ENCODE measurements at places on chromosomes 16 and 17.
A peak's percentile ranks its signal among the peaks of the same experiment; 100 is the strongest.

- DNase-seq = peak; percentile 12
Measured at GRCh38 chr16:89584768-89585549, 9.4 kb downstream of the CPNE7 start.

DNA sequence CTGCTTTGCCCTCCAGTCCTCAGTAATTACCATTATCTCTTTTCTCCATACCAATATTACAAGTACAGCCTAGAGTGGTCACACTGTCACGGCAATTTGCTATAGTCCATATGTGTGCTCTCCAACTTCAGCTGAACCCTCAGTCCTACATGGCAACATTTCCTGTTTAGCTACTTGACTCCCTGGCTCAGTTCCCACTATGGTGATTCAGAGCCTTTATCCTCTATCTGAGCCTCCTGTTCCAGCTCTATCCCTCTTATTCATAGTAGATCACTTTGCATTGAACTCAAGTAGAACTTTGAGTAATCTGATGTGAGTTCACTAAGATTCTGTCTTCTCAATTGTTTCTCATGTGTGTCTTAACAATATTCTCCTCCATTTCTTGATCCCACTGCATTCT, 43.7 kb upstream of the GOSR1 start:
- DNase-seq = peak; percentile 92

GRCh38 chr17:82392941-82393340, 21.4 kb downstream of the UTS2R start:
- no peak for DNase-seq

DNA sequence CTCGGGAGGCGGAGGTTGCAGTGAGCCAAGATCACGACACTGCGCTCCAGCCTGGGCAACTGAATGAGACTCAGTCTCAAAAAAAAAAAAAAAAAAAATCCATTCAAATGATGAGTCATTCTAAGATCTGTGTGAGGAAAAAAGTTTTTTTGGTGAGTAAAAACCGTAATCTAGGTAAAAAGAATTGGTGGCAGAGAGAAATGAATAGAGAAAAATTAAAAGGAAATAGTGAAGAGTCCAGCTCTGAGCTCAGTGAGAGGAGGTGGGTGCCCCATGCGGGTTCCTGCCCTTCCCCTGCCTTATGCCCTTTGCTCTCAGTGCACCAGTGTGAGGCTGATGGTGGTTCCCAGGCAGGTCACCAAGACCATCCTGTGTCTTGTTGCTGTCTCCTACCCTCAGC, 20.9 kb downstream of the GAN start:
- DNase-seq = no peak

DNA sequence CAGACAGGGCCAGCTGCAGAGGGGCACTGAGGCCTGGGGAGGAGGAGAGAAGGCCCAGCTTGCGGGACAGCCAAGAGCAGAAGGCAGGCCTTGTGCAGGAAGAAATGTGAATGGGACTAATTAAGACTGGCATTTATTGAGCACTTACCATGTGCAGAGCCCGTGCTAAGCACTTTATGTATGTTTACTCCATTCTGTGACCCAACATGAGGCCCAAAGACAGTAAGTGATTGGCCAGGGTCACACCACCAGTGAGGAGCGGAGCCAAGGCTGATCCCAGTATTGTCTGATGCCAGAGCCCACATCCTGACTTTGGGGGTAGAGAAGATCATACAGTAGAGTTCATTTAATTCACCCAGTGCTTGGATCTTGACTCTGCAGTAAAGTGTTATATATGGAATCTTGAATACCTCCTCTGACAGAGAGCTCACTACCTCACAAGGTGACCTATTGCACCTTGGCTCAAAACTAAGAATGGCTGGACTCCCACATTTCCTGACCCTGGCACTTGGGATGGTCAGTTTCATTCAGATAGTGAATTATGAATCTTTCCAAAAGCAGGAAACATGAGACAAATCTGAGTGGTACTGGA, 13.6 kb downstream of the KATNB1 start:
- DNase-seq = no peak

DNA sequence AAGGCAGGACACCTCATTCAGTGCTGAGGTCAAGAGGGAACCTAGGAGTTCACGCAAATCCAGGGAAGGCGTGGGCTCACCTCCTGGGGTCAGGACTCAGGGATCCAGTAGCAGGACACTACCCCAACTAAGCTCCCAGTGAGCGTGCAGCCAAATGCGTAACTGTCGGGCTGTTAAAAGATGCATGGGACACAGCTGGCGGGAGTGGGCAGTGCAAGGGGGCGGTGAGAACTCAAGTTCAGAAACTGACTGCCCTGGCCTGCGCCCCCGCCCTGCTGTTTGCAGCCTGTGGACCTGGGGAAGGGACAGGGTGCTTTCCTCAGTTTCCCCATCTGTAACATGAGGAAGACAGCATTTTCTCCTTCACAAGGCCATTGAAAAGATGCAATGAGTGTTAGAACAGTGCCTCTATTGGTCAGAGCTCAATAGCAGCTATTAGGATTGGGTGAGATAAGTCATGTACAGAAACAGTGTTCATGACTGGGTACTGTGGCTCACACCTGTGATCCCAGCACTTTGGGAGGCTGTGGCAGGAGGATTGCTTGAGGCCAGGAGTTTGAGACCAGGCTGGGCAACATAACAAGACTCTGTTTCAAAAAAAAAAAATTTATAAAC, 20.2 kb downstream of the CDIPT start:
- no peak for DNase-seq

GRCh38 chr16:50067290-50067853, 1.6 kb downstream of the HEATR3 start:
- peak; percentile 71 for DNase-seq

DNA sequence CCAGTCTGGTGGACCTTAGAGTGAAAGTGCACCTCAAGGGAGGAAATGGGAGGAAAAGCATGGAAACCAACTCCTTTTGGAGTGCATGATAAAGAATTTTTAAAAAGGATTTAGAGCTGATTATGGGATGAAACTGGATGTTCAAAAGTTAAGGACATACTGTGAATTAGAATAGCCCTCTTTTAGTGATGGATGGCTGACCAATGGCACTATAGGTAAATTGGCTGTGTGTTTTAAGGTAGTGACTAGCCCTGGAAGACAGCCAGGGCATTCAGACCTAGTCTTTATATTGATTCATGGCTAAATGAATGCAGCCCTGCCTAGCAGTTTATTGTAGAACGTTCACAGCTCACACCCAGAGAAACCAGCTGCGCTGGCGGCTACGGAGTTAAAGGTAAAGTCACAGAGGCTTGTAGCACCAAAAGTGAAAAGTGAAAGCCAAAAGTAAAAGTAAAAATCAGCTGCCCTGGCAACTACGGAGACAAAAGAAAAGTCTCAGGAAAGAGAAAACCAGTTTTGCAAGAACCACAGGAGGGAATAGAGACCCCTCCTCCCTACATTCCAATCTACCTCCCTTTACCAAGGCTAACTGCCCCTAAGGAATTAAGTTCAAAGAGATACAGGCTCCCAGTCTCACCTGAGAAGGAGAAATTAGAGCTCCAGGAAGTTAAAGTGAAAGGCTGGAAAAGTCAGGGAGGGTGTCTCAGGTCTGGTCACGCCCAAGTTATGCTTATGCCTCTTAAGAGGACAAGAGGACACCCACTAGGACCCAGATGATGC, 21.8 kb downstream of the ACSM1 start:
- DNase-seq = no peak

GRCh38 chr17:77327566-77328464, 187.0 kb downstream of the SEC14L1 start:
- no peak for DNase-seq

DNA sequence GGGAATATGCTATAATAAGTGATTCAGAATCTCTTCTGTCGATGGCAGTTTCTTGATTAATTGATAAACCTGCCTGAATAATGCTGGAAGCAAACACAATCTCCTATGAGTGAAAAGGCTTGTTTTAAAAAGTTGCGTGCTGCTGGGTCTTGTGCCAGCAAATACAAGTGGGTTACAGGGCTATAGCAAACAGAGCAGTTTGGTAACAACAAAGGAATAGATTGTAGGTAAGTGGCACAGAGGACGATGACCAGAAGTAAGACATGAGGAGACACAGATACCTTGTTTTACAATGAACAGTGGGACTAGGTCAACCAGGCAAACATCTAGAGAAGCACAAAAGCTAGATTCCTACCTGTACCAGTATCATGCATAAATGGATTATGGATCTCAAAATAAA, 23.7 kb upstream of the FAAP100 start:
- no peak for DNase-seq

GRCh38 chr17:78316115-78316866, 43.6 kb downstream of the SOCS3 start:
- no peak for DNase-seq

DNA sequence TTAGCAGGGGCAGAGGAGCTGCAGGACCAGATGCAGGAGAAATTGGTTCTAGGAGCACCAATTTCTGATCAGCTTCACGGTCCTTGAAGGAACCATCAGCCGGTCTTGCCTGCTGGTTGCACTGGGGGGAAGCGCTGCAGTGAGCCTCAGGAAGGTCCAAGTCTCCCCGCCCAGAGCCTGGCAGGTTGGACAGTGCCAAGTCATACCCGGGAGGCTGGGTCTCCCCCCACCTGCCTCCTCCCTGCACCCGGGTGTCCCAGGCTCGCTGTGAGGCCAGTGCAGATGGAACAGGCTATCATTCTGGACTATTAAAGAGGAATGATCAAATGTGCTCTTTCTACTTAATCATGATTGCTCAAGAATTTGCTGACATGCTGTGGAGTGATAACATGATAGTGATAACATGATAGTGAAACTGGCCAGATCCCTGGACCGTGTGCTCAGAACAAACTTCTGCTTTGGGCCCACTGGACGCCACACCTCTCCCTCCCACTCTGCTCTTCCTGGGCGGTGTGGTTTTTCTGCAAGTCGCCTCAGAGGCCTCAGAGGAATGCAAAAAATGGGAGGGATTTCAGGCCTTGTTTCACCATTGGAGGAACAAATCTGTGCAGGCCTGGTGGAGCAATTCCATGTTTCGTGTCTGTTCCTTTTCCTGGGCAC, 236.0 kb downstream of the IRF8 start:
- peak; percentile 5 for DNase-seq

DNA sequence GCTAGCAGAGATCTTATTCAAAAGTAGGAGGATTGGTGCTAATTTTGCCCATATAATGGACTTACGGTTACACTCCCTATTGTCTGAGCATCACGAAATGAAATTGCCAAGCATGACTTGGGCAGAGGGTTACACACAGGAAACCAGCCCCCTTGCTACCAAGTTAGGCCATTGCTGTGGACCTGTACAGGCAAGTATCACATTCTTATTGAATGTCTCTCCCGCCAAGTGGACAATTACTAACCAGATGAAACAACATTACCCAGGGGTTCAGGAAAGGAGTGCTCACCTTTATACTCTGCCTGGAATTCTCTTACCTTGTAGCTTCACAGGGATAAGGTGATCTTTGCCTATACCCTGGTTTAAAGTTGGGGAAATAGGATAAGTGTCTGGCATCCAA, 70.6 kb upstream of the TOX3 start:
- no peak for DNase-seq

- DNase-seq = peak; percentile 99
Measured at GRCh38 chr17:8189711-8190477, at the start of gene BORCS6. BORCS6 (minus strand) TSS chr17:8190180; CDS start chr17:8190140, 40 bp downstream.
